Left lung (tissue), 14 donors: ENCODE measurements at places on chromosomes 12 and 14.

- H3K27ac ChIP-seq: no peak overlapping the region
- H3K27me3 ChIP-seq: no peaks in the 10 kb centered on the region
- H3K4me3 ChIP-seq: no peak overlapping the region
Measured at GRCh38 chr14:97021001-97021400, 223.8 kb downstream of the VRK1 start.

GRCh38 chr12:107515446-107515958 is 170.1 kb upstream of the PWP1 start:
- no peak for DNase-seq
- H3K4me3 ChIP-seq: no peak overlapping the region
- H3K36me3 ChIP-seq: no peaks in the 10 kb centered on the region
- peak overlapping the region; percentile 48 for H3K27ac ChIP-seq

DNA sequence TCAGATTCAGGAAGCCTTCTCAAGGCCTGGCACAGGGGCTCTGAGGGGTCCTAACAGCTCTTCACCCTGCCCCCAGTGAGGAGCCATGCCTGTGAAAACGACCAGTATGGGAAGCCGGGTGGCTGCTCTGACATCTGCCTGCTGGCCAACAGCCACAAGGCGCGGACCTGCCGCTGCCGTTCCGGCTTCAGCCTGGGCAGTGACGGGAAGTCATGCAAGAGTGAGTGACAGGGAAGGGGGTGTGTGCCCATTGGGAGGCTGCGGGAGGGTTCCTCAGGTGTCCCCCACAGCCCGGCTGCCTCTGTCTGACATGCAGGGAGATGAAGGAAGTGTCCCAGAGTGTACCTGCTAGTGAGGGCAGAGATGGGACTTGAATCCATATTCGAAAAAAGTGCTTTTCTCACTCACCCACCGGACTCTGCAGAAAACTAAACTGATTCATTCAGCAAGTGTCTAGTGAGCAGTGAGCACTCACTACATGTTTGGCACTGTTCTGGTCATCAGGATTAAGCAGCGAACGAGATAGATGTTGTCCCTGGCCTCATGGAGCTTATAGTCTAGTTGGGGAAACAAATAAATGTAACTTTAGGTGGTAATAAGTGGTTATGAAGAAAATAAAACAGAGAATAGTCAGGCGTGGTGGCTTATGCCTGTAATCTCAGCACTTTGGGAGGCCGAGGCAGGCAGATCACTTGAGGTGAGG is 9.4 kb upstream of the LRP1-AS start:
- H3K4me3 ChIP-seq: no peak overlapping the region
- no peaks in the 10 kb centered on the region for H3K27me3 ChIP-seq
- peak; percentile 86 for DNase-seq
- H3K36me3 ChIP-seq: peaks cover 73% of the 10 kb centered on the region
- peaks cover 87% of the 10 kb centered on the region for H3K4me1 ChIP-seq

- no peak overlapping the region for H3K4me3 ChIP-seq
- H3K36me3 ChIP-seq: no peaks in the 10 kb centered on the region
- no peak overlapping the region for H3K27ac ChIP-seq
- H3K4me1 ChIP-seq: no peaks in the 10 kb centered on the region
- no peak for DNase-seq
Measured at GRCh38 chr12:12684375-12685106, 11.4 kb downstream of the GPR19 start.

GRCh38 chr12:2324387-2324786 is 271.6 kb downstream of the CACNA1C start:
- DNase-seq: no peak
- H3K4me1 ChIP-seq: no peaks in the 10 kb centered on the region
- H3K36me3 ChIP-seq: no peaks in the 10 kb centered on the region
- peaks cover 30% of the 10 kb centered on the region for H3K27me3 ChIP-seq
- no peak overlapping the region for H3K4me3 ChIP-seq

DNA sequence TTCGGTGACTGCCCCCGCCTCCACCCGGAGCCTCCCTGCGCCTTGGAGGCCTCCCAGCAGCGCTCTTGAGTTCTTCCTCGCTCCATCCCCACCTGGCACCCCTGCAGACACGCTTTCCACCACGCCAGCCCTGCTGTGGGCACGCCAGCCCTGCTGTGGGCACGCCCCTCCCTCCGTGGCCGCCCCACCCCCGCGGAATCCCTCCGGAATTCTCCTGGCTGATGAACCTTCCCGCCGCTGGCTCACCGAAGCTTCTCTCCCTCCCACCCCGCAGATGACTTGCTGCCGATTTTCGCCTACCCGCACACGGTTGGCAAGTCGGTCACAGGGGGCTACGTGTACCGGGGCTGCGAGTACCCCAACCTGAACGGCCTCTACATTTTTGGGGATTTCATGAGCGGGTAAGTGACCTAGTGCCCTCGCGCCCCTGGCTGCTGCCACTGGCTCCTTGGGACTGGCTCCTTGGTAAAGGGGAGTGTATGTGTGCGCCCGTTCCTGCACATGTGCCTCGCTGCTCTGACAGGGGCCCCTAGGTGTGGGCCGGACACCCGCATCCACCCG is 15.2 kb downstream of the HHIPL1 start:
- no peaks in the 10 kb centered on the region for H3K4me1 ChIP-seq
- H3K4me3 ChIP-seq: no peak overlapping the region
- H3K27me3 ChIP-seq: peaks cover 22% of the 10 kb centered on the region
- H3K27ac ChIP-seq: no peak overlapping the region

DNA sequence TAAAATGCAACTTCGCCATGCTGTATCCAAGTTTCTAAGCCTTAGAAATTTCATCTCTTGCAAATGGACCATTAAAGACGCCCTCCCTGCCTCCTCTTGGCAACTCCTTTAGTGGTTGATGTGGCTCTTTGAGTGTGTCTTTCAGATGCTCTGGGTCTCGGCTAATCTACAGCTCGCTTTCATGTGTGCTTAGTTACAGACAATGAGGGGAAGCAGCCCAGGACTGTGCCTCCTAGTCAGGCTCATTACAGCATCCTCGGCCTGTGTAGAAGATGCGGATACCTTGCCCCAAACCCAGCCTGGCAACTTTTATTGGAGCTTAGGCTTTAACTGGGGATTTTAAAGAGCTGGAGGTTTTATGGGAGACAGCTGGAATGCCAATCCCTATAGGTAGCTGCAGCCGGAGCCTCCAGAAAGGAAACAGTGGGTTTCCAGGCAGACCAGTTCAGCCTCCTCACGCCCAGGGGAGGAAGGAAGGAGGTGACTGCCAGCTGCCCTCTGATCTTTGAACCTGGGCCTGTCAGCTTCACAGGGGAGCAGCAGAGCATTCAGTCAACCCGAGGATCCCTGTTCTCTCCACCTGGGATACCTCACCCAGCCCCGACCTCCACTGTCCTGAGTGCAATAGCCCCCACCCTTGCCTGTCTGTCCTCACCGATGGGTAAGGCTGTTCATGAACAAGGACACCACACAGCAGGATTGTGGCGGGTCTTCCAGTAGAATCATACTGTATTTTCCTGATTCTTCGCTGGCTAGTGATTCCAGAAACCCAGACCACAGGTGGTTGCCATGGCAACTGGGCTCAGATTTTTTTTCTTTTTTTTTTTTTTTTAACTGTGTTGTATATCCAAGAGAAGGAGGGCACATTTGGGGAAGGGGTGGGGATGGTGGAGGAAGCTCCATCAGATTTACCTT is 638.5 kb downstream of the MED13L start:
- no peaks in the 10 kb centered on the region for H3K4me1 ChIP-seq
- H3K36me3 ChIP-seq: no peaks in the 10 kb centered on the region
- no peak for DNase-seq
- no peak overlapping the region for H3K4me3 ChIP-seq

- H3K4me3 ChIP-seq: no peak overlapping the region
- no peaks in the 10 kb centered on the region for H3K36me3 ChIP-seq
- DNase-seq: no peak
- H3K4me1 ChIP-seq: no peaks in the 10 kb centered on the region
- no peak overlapping the region for H3K27ac ChIP-seq
- H3K27me3 ChIP-seq: no peaks in the 10 kb centered on the region
Measured at GRCh38 chr12:89801284-89801683, 92.6 kb upstream of the ATP2B1 start.

- peaks cover 7% of the 10 kb centered on the region for H3K4me1 ChIP-seq
- no peak for DNase-seq
- H3K4me3 ChIP-seq: no peak overlapping the region
- H3K27me3 ChIP-seq: no peaks in the 10 kb centered on the region
- H3K36me3 ChIP-seq: no peaks in the 10 kb centered on the region
- H3K27ac ChIP-seq: no peak overlapping the region
Measured at GRCh38 chr12:94938583-94938982, 64.9 kb downstream of the NDUFA12 start.

DNA sequence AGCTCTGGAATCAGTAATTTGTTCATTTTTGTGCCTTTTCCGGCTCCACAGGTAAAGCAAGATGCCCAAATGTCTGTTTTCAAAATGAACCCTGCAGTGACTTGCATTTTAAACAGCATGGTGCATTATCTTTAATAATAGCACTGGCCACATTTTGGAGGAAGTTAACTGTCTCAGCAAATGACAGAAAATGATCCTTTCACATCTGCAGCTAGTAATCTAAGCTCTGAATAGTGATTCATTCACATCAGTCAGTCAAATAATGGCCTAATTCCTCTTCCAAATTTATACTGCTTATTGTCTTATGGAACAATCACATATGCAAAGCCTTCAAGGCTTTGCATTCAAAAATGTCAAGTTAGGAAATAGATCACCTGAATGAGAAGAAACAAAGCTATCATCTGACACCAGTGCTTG is 75.6 kb downstream of the PPM1H start:
- no peaks in the 10 kb centered on the region for H3K36me3 ChIP-seq
- no peaks in the 10 kb centered on the region for H3K4me1 ChIP-seq
- DNase-seq: no peak
- H3K4me3 ChIP-seq: no peak overlapping the region
- H3K27ac ChIP-seq: no peak overlapping the region
- no peaks in the 10 kb centered on the region for H3K27me3 ChIP-seq

DNA sequence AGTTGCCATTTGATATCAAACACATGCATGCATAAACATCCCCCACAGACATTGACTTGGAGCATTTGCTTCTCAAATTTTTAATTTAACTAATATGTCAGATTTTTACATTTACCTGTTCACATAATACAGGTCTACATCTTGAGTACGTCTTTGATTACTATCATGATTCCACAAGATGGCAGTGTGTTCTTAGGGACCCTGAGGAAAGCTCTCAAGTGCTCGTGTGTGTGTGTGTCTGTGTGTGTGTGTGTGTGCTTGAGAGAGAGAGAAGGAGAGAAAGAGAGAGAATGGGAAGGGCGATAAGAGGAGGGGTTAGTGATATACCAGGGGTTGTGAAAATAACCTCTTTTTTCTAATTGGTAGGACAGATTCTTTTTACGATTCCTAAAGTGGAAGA is 167.1 kb upstream of the OR4E1 start:
- H3K27me3 ChIP-seq: no peaks in the 10 kb centered on the region
- no peaks in the 10 kb centered on the region for H3K4me1 ChIP-seq
- no peak for DNase-seq

GRCh38 chr12:123469978-123470377 is 12.0 kb downstream of the SNRNP35 start:
- no peaks in the 10 kb centered on the region for H3K4me1 ChIP-seq
- no peaks in the 10 kb centered on the region for H3K36me3 ChIP-seq
- DNase-seq: no peak
- H3K27ac ChIP-seq: no peak overlapping the region
